ENCODE measurements at places on chromosomes 7 and 10.

GRCh38 chr7:35992436-35992835 is 160.6 kb upstream of the EEPD1 start:
- no peak for DNase-seq

GRCh38 chr7:155951554-155952158 is 139.4 kb upstream of the SHH start:
- DNase-seq: no peak

DNA sequence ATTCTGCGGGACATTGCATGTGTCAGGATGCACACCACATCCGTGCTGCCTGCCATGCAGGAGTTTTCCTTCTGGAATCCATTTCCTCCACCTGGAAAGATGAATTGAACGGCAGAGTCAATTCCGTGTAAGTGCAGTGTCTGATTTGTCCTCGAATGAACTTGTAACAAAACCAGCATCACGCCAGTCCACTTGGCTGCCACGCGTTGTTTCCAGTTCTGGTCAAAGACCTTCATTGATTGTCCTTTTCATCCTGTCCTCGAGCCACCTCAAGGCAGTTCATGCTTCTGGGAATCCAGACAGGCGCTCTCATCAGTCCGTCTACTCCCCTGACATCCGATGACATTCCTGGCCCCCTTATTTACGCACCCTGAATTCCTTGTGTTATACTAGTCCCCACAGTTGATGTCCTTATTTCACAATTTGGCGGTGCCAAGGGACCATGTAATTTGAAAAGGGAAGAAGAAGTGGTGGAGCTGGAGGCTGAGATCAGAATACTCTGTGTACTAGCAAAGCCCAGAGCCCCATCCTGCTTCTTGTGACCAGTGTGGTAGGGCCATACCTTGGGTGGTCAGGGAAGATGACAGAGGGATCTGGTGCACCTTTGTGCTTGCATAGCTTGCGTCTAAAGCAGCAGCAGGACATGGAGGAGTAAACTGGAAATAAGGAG is 502.2 kb downstream of the PLXNA4 start:
- no peak for DNase-seq

DNA sequence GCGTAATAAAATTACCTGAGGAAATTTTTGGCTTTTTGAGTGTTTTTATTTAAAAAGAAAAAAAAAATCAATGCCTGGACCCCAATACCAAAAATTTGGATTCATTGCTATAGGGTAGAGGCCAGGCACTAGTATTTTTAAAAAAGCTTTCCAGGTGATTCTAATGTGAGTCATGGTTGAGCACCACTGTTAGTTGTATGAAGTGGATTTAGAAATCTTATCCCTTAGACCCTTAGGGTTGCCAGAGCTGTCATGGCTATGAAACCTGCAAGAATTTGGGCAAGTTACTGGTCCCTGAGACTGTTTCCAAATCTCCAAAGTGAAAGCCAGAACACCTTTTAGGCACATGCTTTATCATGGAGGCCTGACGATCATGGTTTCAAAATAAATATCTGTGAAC is 262.5 kb downstream of the AHR start:
- DNase-seq: no peak

DNA sequence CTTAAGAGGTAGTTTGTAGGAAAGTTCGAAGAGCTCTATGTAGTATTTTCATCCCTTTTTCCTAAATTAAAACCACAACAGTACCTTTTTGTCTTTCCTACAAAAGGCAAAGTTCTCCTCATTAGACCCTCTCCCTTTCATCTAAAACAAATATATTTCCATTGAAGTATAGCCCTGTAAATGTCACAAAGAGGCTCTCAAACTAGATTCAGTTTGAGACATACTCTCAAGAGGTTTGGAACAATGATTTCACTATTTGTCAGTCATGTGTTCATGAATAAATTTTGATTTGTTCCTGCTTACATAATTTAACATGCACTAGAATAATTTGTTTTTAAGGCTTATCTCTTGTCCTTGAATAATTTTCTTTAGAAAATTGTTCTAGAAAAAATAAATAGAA is 12.2 kb downstream of the TAS2R16 start:
- no peak for DNase-seq

DNA sequence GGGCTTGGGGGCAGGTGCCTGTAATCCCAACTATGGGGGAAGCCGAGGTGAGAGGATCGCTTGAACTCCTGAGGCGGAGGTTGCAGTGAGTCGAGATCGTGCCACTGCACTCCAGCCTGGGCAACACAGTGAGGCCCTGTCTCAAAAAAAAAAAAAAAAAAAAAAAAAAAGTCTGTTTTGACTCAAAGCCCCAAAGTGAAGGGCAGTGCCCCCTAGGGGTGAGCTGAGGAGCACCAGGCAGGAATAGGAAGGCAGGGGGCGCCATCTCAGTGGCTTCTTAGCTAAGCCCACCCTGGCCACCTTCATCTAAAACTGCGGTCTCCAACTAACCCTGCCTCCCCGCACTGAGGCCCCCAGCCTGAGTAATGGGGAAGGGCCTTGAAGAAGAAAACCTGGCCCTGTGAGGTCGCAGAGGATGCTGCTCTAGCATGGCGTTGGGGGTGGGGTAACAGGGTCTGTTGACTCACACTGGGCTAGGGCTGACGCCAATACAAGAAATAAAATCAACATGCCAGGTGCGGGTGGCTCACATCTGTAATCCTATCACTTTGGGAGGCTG is 9.8 kb downstream of the PODXL start:
- peak; percentile 99 for DNase-seq

DNA sequence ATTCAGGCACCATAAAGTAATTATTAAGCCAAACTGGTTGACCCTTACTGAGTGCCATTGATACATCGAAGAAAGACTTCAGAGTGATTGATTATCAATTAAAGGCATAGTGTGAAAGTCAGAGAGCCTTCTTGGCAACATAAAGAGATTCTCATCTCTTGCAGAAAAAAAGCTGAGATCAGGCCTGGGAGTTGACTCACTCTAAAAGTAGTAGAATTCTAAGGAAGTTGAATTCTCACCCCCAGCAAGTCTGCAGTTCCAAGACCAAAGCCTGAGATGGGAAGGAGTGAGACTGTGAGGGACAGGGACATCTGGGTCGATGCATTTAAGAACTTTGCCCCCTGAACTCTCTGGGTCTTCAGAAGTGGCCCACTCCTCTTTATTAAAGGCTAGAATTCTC is 21.6 kb upstream of the ERCC6 start:
- DNase-seq: no peak

- DNase-seq: no peak
Observed at GRCh38 chr7:90111-91063, 102.0 kb upstream of the FAM20C start.

DNA sequence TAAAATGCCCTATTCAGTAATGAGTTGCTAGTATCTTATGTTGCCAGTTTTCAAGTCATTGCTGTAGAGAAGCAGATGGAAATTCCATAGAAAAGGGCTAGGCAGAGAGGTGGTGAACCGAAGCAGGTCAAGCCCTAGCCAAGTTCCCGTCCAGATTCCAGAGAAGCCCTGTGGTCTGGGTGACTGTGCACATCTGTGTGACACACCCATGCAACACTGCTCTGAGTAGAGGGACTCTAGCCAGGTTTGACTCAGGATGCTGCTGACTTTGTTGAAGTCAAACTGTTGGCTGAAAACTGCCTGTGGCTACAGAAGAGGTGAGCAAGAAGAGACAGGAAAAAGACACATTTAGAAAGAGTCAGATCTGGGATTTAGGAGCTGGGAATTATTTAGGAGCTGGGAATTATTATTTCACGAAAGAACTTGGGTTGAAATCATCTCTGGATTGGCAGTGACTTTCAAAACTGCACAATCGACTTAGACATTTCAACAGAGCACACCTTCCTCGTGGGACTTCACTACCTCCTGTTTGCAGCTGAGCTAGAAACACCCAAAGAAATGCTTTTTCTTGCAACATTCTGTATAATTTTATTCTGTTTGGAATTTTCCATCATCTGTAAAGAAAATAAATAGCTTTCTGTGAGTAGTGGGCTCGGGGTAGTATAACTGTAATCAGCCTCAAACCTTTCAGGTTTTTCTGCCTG is 149.1 kb upstream of the PRKCQ start:
- DNase-seq: no peak

- no peak for DNase-seq
Observed at GRCh38 chr10:69732826-69733150, 68.9 kb upstream of the COL13A1 start.

- no peak for DNase-seq
Observed at GRCh38 chr7:79118143-79118542, 335.3 kb downstream of the MAGI2 start.

- DNase-seq: peak; percentile 57
Observed at GRCh38 chr7:71457846-71458590, 326.1 kb downstream of the GALNT17 start.

DNA sequence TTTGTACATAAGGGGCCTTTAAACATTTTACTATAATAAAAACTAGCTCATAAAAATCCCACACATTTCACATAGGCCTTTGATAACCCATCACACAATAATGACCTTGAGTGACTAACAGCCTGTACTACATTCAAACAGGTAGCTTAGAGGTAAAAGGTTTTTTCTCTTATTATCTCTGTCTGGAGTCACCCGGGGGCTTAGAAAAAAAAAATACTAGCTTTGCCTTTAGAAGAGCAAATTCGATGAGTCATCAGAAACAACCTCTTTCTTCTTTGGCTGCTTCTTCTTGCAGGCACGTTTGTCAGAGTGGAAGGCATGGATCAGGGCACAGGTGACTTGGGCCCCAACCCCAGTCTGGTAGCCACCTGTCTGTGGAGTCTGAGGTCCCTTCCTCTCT is 43.4 kb upstream of the ADO start:
- no peak for DNase-seq

GRCh38 chr10:59027975-59028655 is 148.3 kb upstream of the PHYHIPL start:
- no peak for DNase-seq

DNA sequence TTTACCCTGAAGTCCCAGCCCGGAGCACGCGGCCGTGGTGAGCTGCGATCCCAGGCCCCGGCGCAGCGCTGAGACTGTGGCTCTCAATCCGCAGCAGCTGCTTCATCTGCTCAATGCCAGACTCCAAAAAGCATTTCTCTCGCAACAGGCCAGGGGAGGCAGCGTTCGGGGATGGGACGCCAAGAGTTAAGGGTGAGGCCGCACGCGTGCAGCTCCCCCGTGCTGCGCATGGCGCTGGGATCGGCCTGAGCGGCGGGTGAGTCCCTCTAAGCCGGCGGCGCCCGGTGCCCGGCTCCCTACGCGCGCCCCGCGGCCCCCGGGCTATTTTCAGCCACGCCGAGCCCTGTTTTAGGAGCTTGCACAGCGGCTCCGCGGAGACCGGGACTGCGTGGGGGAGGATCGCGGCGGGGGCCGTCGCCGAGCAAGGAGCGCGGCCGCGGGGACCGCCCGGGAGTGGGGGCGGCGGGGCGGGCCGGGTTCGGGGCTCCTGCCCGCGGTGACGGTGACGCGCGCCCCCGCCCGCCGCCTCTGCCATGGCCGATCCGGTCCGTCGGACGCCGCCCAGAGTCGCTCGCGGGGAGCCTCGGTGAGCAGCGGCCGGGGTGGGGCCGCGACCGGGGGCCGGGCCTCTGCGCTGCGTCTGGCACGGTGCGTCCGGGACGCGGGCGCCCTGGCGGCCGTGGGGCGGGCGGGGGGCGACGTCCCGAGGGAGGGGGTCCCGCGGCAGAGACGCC is 29.4 kb upstream of the JAKMIP3 start:
- peak; percentile 44 for DNase-seq

DNA sequence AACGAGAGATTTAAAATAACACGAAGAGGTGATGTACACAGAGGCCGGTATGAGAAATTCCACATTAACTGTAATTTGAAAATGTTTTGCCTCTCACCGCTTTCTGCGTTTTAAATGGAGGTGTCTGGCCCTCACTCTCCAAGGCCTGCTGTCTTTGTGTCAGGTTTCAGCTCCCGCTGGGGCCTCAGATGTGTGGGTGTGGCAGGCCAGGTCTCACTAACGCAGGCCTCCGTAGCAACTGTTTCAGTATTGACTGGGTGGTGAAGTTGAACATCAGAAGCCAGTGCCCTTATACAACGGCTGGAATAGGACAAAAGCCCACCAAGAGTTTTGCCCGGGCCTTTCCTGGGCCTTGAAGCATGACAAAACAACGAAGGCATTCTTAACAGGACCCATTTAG is 303.1 kb downstream of the ADARB2 start:
- peak; percentile 38 for DNase-seq

DNA sequence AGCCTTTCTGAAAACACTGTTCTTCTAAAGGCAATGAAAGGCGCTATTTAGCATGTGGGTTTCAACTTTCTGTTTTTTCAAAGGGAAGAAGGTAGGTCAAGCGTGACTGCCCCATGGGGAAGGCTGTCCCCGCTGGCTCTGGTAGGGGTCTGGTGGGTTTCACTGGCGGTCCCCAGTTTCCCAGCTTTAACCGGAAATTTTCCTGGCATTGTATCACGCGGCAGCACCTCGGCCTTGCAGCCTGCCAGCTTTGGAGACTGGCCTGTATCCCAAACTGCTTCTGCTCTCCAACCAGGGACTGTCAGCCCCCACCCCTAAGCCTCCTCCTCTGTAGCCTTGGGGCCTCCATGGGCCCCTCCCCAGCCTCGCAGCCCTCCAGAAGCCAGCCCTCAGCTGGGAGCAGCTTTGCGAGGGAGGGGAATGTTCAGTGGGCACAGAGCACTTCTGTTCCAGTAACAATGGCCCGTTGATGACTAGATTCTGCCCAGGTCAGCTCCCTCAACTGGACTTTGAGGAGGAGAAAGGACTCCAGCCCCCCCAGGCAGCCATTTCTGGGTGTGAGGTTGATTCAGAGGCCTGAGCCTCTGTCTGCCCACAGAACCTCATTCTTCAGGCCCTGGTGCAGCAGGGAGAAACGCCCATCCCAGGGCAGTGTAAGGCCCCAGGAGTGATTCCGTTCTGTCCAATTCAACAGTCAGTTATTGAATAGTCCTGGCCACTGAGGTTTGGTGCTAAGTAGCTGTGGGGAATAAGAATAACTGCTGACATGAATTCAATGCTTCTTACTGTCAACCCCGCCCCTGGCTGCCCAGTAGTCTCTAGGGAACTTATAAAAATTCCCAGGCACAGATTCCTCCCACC is 17.1 kb downstream of the CHST3 start:
- DNase-seq: no peak

DNA sequence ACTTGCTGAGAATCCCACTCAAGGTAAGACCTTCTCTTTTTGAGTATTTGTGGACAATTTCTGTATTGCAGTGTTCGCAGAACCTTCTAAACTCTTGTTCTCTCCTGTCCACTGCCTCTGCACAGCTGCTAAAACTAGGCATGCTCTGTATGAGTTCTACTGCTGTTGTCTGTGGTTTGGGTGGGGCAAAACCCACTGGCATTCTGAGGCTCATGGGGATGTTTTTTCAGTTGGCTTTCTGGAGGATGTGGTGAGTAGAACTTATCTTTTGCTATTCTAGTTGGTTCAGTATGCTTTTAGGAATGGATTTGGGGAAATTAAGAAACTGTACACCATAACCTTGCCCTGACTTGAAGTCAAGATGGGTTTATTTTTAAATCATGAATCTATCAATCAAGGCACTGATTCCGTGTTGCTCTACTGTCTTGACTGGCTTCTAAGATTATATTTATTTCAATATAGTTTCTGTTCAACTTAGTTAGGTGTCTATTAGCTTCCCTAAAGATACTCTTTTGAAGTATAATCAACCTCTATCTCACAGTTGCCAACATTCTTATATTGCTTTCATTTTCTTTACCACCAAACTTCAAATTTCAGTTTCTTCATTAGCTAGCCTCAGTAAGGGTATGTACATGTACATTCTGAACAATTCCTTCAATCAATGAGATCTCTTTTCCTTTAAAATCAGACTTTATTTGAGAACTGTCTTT is 25.0 kb upstream of the C1GALT1 start:
- DNase-seq: no peak

- DNase-seq: no peak
Observed at GRCh38 chr7:5626498-5626897, 155.0 kb downstream of the RNF216 start.
